ENCODE measurements at places on chromosomes 11 and 22.

GRCh38 chr11:132405728-132406127 lies 1035.3 kb downstream of the NTM start:
- DNase-seq: no peak

DNA sequence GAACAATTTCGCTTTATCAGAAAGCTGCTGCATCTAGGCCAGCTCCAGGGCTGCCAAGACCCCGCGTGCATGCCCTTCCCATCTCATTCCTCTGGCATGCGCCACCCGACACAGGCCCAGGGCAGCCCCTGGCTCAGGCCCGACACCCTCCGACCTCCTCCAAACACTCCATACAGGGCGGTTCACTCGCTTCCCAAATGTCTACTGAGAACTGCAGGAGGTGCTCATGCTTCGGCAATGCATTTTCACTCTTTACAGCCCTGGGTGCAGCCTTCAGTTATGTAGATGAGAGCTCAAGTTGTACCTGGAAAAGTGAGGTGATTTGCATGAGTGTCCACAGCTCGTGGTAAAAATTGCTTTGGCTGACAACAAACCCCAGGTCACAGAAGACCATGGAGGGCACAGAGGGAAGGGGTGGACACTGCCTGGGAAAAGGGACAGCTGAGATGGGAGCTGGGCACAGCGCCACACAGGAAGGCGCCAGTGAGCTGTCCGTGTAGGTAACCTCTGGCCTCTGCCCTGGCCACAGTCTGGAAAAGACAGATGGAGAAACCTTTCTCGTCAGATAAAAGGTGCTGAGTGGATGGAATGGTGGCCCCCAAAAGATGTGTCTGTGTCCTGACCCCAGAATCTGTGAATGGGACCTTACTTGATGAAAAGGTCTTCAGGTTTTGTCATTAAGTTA lies 1351.9 kb downstream of the BRD1 start:
- DNase-seq: no peak

- no peak for DNase-seq
Observed at GRCh38 chr11:95577716-95578460, 211.7 kb downstream of the FAM76B start.

- DNase-seq: no peak
Observed at GRCh38 chr11:858053-858761, 15.6 kb downstream of the TSPAN4 start.

GRCh38 chr11:57359896-57360690 lies 20.9 kb downstream of the PRG3 start:
- no peak for DNase-seq

DNA sequence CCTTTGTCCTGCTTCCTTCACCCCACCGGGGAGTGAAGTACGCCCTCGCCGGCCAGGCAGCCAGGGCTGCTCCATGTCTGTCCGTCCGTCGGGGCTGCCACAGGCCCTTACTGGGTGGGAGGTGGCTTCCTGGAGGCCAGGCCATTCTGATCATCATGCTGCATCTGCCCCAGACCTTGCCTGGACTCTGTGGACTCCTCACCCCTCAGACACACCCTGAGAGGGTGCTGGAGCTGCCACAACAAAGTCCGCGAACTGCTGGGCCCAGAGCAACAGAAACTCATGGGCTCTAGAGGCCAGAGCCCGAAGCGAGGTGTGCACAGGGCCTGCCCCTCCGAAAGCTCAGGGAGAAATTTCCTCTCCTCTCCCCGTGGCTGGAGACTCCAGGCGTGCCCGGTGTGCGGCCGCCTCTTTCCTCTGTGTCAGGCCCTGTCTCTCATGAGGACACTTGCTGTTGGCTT lies 124.2 kb downstream of the KCNQ1OT1 start:
- peak; percentile 8 for DNase-seq

DNA sequence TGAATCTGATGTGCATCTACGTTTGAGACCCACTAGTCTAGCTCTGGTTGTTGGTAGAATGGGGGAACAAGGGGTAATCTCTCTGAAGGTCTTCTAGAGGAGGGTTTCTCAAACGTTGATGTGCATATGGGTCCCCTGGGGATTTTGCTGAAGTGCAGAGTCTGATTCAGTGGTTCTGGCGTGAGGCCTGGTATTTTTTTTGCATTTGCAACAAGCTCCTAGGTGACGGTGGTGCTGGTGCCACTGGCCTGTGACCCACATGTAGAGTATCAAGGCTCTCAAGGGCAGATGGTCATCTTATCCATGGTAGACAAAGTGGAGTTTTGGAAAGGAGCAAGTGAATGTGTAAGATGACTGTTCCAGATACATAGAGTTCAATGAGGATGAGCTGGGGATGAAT lies 97.1 kb downstream of the CEP164 start:
- no peak for DNase-seq

GRCh38 chr11:72782081-72782920 lies 11.5 kb downstream of the STARD10 start:
- DNase-seq: no peak

- DNase-seq: no peak
Observed at GRCh38 chr22:28332410-28332809, 347.2 kb downstream of the TTC28 start.

DNA sequence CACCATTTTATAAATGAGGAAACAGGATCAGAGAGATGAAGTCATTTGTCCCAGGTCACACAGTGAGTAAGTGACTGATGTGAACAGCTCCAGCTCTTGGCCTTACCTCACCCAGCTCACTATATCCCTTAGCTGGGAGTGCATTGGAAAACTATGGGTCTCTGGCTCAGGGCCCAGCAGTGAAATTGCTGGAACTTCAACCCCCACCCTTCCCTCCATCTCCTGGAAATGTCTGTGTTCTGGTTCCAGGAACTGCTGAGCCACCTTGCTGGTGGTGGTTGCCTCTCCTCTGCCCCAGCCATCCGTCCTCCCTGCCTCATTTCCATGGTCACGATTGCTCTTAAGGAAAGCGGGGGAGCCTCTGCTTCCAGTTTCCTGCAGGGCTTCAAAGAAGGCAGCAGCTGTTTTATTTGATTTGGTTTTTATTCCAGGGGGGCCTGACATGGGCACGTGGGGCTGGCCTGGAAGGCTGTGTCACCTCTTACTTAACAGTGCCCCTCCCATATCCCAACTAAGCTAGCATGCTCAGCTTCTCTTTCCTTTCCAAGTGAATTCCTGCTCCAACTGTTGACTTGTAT lies 46.2 kb upstream of the CSTF3 start:
- peak; percentile 51 for DNase-seq

Measured in uterus (tissue), 4 donors.